ENCODE measurements at places on chromosomes 2 and 18.

- no peak for DNase-seq
Observed at GRCh38 chr2:53670331-53670730, 97.3 kb upstream of the CHAC2 start.

DNA sequence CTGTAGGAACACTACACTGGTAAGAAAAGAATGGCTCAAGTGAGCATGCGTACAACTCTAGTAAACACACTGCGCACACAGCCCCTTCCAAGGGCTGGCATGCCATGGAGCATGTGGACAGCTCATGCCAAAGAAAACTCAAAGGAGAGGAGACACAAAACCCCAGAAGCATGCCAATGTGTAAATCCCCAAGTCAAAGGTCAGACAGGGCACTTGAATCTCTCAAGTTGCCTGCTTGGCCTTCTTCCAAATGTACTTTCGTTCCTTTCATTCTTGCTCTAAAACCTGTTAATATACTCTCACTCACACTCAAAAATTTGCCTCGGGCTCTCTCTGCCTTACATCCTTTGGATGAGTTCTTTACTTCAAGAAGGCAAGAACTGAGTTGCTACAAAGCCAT, 365.3 kb downstream of the NBAS start:
- DNase-seq: no peak

- no peak for DNase-seq
Observed at GRCh38 chr2:32768387-32769174, 140.7 kb downstream of the TTC27 start.

DNA sequence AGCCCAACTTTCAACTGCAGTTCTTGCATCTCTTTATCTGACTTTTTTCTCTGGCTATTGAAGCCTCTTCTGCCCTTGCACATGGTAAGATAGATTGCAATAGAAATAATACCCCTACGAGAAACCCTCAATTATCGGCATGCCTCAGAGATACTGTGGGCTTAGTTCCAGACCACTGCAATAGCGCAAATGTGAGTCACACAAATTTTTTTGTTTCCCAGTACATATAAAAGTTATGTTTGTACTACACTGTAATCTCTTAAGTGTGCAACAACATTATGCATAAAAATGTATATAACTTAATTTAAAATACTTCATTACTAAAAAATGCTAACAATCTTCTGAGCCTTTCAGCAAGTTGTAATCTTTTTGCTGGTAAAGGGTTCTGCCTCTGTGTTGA, 124.7 kb downstream of the PDE1A start:
- no peak for DNase-seq

DNA sequence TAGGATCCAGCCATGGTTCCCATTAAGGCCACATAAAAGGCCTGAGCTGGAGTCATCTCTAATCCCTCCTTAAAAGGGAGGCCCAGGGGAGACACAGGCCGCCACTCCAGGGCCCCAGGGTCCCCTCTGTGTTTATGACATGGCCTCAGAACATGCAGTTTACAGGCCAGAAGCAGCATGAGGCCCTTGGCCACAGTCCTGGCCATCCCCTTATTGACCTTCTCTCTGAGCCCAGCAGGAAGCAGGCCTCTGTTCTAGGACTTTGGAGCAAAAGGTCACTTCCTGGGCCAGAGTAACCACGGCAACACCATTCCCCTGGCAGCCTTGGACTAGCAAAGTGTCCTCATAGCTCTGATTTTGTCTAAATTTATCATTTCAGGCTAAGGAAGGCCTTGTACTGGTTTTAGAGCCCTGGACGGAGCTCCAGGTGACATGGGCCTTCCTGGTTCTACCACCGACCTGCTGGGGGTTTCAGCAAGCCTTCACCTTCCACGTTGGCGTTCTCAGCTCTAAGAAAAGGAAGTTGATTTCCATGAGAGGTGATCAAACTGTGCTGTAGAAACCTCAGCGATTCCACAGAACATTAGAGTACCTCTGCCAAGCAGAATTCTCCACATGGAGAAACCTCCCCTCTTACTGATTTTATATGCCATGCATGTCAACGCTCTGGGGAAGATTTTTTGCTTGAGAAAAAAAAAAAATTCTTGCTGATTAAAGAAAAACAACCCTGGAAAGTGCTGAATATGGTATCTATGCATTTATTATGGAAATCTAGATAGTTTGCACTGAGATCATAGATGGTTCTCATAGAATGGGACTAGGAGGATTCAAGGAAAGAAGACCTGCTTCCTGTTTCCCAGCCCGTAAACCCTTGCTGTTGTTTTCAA, 53.7 kb downstream of the HS1BP3 start:
- peak; percentile 83 for DNase-seq

GRCh38 chr2:239307221-239307569, 93.6 kb downstream of the HDAC4 start:
- no peak for DNase-seq

- DNase-seq: no peak
Observed at GRCh38 chr18:40313030-40313642, 1641.9 kb upstream of the PIK3C3 start.

DNA sequence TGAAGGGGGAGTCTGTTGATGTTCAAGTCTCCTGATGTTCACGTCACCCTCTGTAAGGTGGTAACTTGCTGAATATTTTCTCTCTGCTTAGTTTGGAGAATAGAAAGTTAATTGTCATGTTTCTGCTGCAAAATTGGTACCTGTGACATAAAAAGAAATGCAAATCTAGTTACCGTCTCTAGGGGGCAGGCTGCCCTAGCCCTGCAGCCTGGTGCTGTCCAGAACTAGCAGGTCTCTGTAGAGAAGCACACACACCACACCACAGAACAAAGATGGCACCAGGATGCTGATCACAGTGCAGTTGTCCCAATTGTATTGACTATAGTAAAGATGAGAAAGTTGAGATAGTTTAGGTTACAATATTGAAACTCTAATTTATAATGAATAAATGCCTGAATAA, 47.0 kb downstream of the SLC9A4 start:
- DNase-seq: peak; percentile 54

DNA sequence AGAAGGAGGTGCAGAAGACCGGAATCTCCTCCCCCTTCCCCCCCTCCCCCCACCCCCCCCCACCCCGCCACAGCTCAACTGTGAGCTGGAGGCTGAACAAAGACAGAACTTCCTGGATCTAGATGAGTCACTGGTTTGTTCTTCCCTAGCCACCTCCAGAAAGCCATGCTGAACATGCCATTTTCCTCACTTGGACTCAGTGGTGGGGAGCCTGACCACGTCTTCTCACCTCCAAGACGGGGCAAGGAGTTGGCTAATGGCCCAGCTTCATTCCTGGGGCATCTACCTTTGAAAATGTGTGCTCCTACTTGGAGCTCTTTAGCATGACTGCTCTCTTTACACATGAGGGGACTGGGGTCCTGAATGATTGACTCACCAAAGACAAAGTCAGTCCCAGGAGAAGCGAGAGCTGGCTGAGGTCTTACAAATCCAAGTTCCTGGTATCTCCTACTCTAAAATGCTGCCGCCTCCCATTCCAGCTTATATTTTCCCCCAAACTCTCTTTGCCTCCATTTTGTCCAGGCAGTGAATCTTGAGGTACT, 22.6 kb upstream of the FZD5 start:
- no peak for DNase-seq

- DNase-seq: no peak
Observed at GRCh38 chr2:115825912-115826311, 1383.5 kb downstream of the DPP10 start.

- DNase-seq: peak; percentile 68
Observed at GRCh38 chr2:64770781-64771334, 117.1 kb upstream of the SERTAD2 start.

GRCh38 chr2:43642363-43642762, 5.3 kb downstream of the PLEKHH2 start:
- DNase-seq: no peak

- DNase-seq: no peak
Observed at GRCh38 chr18:46624127-46624526, 32.9 kb downstream of the LOXHD1 start.

GRCh38 chr2:15868186-15868585, 72.2 kb upstream of the MYCN start:
- DNase-seq: no peak

- no peak for DNase-seq
Observed at GRCh38 chr2:17790536-17790935, 25.7 kb upstream of the MSGN1 start.

GRCh38 chr2:63023444-63023843, 27.2 kb upstream of the OTX1 start:
- no peak for DNase-seq

DNA sequence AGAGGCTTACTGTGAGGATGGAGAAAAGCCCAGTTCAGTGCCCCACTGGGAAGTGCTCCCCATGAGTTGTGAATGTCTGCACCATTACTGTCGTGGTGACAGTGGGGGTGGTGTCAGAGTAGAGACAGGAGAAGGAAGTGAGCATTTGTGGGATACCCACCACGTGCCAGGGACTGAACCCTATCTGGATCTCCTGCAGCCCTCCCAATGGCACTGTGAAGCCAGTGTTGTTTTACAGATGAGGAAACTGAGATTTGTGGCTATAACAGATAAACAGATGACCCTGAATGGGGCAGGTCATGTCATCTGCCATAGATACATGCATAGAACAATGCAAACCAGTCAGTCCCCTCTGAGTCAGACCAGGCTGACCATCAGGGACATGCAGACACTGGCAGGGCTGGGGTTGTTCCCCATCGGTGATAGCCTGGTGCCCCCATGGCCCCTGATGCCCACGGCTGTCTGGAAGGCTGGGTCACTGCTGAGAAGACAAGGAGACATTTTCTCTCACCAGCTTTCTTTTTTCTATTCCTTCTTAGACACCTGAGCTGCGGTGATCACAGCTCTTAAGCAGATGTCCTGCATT, 60.8 kb downstream of the EMILIN2 start:
- DNase-seq: peak; percentile 18

GRCh38 chr2:204201507-204201906, 264.9 kb downstream of the ICOS start:
- DNase-seq: no peak

- DNase-seq: no peak
Observed at GRCh38 chr2:170189757-170190156, 11.8 kb downstream of the MYO3B start.

- DNase-seq: no peak
Observed at GRCh38 chr2:164655750-164656149, 34.5 kb upstream of the GRB14 start.

DNA sequence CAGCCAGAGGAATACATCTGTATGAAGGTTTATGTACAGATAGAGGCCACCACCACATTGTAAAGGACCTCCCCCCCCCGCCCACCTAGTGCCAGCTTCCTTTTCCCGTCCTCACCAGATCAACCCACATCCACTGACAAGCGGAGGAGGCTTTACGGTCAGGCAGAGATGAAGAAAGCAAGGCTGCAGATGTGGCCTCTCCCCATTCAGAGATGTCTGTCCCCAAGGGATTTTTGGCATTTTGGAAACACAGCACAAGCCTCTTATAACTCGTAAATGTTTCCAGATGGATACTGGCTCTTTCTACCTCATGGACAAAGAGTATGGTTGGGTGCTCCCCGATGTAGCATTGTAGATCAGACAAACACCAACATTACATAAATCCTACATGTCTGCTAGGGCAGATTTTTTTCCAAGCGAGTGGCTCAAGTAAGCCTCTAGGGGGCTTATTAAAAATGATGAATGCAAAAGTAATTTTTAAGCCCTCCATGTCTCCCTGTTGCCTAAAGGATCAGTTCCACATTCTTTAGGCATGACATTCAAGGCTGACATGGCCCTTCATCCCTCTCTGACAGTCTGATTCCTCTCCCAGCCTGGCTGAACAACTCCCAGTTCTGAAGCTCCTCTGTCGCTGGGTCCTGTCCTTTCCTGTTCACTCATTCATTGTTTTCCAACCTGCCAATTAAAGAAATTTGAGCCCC, 11.7 kb downstream of the VIT start:
- peak; percentile 28 for DNase-seq

DNA sequence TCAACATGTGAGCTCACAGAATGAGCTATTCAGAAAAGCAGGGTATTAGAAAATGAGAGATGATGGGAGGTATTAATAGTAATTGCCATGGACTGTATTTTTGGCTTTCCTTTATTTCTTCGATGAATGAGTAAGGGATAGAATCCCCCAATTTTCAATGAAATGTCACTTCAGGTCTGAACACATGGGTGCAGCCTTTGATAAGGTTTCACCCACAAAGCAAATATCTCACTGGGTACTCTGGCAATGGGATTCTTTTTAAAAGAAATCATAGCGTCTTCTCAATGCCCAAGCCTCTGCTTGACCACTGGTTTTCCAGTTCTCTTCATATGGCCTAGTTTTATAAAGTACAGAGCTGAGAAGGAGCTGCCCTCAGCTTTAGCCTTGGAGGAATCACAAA, 610.5 kb upstream of the FANCL start:
- DNase-seq: no peak

DNA sequence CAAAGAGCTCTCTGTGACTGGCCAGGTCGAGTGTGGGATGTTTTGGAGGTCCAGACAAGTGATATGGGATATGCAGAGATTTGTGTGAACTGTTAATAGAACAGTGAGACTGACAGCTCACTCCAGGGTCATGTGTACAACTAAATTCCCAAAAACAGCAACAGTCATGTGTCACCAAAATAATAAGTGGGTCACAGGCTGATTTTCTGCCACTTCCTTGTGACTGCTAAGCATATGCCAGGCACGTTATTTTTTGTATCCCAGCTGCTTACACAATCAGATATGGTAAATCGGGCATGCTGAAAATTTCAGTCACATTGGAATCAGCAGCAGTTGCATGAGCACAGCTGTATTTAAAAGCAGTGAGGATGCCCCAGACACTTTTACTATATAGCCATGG, 198.7 kb downstream of the PTGR3 start:
- DNase-seq: no peak

GRCh38 chr18:58556331-58557007, 72.4 kb downstream of the ALPK2 start:
- peak; percentile 67 for DNase-seq

DNA sequence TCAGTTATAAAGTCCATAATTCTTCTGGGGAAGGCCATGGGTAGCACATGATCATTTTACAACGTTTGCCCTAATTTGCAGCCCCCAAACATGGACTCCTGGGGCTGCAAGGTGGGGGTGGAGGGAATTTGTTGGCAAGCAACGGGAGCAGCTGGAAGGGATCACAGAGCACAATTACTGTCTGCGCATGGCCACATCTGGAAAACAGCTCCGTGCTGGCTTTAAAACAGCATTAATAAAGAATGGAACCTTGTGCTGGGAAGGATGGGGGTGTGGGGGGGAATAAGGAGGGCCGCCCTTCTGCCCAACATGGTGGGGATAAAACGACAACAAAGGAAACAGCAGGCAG, 60.9 kb upstream of the SLC14A2 start:
- DNase-seq: no peak

- no peak for DNase-seq
Observed at GRCh38 chr2:32671885-32672533, 44.2 kb downstream of the TTC27 start.

GRCh38 chr2:235564884-235565530, 71.2 kb downstream of the AGAP1 start:
- DNase-seq: no peak

GRCh38 chr2:157809212-157809611, 66.9 kb downstream of the ACVR1 start:
- no peak for DNase-seq

DNA sequence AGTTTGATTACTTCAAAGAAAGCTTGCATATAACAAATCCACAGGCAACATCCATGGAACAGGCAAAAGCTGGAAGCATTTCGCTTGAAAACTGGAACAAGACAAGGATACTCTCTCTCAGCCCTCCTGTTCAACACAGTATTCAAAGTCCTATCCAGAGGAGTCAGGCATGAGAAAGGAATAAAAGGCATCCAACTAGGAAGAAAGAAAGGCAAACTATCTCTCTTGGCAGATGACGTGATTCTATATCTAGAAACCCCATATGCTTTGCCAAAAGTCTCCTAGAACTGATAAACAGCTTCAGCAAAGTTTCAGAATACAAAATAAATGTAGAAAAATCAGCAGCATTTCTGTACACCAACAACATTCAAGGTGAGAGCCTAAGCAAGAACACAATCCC, 34.1 kb upstream of the MC4R start:
- DNase-seq: no peak
